ENCODE measurements at places on chromosomes 2 and 18.

DNA sequence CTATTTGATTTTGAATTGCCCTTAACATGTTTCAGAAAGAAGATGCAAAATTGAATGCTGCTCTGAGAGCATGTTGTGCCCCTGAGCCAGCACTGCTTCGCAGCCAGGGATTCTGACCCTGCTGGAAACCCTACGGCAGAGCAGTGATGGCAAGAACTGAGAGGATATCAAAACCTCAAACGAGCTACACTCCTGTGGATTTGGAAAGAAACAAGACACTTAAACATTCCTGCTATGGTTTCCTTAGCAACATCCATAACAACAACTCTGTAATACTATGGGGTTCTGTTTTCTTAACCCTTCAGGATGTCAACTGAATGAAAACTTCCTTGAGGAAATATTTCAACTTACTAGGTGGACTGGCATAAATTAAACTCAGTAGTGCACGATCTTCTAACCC, 649.1 kb downstream of the NYAP2 start:
- peak; percentile 81 for DNase-seq

- no peak for DNase-seq
Observed at GRCh38 chr18:46546111-46546640, 110.8 kb downstream of the LOXHD1 start.

GRCh38 chr2:223315813-223316212, 263.8 kb downstream of the KCNE4 start:
- DNase-seq, result no peak

GRCh38 chr2:100274076-100274475, 48.2 kb downstream of the LONRF2 start:
- DNase-seq, result no peak

DNA sequence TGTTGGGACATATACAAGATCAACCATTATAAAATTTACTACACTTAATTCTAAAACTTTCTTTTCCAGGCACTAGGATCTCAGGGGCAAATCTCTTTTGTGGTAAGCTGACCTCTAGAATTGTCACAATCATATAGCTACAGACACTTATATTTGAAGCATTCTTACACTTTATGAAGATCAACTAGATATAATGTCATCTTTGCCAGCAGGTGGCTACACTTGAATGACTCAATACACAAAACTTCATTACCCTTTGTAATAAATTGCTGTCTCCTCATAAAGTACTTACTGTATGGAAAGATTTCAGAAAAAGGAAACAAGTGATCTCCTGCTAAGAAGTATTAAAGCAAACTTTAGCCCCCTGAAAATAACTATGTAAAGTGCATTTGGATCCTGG, 77.8 kb downstream of the RDH14 start:
- DNase-seq, result no peak

DNA sequence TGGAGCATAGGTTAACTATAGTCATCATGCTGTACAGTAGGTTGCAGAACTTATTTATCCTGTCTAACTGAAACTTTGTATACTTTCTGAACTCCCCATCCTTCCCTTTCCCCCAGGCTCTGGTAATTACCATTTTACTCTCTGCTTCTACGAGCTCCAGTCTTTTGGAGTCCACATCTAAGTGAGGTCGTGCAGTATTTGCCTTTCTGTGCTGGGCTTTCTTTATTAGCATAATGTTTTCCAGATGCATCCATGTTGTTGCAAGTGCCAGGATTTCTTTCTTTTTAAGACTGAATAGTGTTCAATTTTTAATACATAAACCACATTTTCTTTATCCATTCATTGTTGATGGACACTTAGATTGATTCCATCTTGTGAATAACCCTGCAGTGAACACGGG, 464.1 kb downstream of the TGIF1 start:
- no peak for DNase-seq

- DNase-seq, result no peak
Observed at GRCh38 chr2:222319586-222320435, 21.0 kb upstream of the PAX3 start.

GRCh38 chr2:101238930-101239759, 13.5 kb upstream of the CNOT11 start:
- DNase-seq, result no peak

DNA sequence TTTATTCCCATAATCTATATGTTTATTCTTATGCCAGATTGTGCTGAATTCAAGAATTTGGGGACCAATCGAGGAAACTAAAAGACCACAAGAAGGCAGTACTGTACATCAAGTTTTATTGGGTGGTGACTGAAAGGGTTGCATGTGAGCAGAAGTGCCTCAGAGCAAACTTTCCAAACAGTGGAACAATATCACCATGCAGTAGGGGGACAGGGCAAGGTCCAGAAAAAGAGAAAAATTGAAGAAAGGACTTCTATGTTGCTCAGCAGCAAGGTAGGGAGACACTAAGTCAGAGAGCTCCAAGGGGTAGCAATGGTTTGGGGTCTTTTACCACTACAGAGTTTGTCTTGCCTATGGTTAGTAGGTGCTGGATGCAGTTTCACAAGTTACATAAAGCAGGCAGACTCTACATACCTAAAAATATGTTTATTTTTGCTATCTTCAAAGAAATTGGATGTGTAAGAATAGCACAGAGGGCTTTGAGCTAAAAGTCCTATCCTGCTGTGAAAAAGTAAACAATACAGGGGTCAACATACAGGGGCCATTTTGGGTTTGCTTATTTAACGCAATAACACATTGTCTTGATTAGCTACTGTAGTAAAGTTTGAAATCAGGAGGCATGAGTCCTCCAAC, 43.8 kb upstream of the ZBTB14 start:
- no peak for DNase-seq

DNA sequence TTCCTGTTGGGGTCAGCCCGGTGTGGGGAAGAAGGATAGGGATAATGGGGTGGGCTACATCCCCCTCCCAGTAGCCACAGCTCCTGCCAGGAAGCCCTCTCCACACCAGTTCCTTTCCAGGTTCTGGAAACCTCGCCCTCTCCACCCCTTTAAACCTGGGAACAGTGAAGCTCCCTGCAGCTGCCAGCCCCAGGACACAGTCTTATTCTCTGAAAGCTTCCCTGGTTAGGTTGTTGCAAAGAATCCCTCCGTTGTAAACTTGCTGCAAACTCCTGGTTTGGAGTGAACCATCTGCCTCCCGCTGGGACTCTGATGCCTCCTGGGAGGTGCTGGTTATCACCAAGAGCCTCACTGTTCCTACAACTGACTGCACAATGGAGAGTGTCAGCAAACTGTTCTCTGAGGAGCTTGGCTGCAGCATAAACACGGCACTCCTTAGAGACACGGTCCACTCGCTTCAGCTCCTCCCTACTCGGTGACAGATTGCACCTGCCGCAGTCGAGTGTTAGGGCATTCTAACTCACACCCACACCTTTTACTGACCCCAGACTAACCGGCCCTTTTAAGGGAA, 261.8 kb upstream of the RAB6C start:
- no peak for DNase-seq

- DNase-seq, result no peak
Observed at GRCh38 chr2:24509425-24509824, 18.4 kb downstream of the NCOA1 start.

GRCh38 chr2:239115616-239116015, 267.7 kb downstream of the TWIST2 start:
- DNase-seq, result no peak

- no peak for DNase-seq
Observed at GRCh38 chr2:21981127-21981526, 857.4 kb downstream of the TDRD15 start.

DNA sequence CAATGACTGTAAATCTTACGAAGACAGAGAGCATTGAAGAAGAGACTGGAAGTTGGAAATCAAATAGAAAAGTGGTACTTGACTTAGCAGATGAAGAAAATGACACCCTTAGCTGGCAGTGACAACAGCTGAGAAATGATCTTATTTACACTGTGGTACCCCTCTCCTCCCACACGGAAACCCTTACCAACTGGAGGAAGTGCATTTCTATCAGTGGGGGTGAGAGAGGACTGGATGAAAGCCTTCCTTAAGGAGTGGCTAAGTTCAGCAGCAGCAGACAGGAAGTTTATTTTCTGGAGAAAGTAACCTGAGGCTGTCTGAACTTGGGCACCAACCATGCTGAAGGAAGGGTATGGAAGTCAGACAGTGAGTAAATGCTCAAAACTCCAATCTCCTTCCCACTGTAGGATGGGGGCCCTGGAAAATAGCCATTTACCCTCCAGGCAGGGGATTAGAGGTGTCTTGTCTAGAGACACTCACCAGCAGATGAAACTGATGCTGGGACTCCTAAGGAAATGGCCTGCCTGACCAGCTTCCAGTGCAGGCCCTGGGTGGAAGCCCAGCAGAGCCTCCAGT, 160.2 kb upstream of the NCK2 start:
- DNase-seq, result no peak

DNA sequence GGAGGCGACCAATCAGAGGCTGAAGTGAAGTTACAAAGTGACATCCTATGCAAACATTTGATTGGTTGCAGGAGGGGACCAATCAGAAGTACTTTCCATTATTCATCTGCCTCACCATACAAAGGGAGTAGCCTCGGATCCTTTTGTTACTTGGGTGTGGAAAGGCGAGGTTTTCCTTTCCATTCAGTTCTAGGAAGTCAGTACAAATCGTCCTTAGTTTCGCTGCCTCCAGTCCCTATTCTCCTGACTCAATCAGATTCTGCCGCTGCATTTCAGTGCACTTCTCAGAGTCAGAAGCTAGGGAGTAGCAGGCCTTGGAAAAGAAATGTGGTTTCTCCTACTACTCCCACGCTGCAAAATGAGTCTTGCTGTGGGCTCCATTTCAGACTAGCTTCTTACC, 149.4 kb downstream of the DTNA start:
- DNase-seq, result no peak

GRCh38 chr18:77784759-77785379, 535.2 kb downstream of the GALR1 start:
- no peak for DNase-seq

- no peak for DNase-seq
Observed at GRCh38 chr2:165007161-165007744, 51.9 kb upstream of the SLC38A11 start.

DNA sequence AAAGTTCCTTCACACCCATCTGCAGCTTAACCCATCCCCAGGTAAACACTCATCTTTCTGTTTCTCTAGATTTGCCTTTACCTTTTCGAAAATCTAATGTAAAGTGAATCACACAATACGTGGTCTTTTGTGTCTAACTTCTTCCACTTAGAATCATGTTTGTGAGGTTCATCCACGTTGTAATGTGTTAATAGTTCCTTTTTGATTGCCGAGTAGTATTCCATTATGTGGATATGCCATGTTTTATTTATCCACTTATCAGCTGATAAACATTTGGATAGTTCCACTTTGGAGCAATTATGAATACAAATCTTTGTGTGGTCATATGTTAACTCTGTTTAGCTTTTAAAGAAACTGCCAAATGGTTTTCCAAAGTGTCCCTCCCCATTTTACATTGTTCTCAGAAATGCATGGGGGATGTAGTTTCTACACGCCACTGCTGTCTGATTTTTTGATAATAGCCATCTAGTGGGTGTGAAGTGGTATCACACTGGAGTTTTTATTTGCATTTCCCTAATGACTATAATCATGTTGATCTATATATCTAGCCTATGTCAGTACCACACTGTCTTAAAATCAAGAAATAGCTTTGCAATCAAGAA, 22.3 kb downstream of the PECR start:
- no peak for DNase-seq

GRCh38 chr2:127014630-127015029, 92.3 kb downstream of the BIN1 start:
- DNase-seq, result peak; percentile 98

DNA sequence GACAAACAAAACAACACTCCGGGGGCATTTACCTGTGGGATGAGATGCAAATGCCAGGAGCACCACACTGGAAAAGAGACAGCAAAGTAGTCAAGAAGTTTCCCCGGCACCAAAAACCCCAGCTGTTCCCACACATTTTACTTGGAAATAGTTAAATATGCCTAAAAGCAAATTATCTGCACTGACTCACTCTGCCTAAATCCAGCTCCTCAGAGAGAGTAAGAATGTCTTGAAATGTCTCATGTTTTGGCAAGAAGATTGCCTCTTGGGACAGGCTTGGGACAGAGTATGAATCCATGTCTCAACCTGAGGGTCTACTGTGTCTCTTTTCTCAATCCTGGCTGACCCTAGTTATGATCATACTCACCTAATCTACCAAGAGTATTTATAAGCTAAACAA, 87.5 kb upstream of the RIOK3 start:
- peak; percentile 45 for DNase-seq

GRCh38 chr2:130949954-130950353, 113.2 kb downstream of the ARHGEF4 start:
- no peak for DNase-seq

DNA sequence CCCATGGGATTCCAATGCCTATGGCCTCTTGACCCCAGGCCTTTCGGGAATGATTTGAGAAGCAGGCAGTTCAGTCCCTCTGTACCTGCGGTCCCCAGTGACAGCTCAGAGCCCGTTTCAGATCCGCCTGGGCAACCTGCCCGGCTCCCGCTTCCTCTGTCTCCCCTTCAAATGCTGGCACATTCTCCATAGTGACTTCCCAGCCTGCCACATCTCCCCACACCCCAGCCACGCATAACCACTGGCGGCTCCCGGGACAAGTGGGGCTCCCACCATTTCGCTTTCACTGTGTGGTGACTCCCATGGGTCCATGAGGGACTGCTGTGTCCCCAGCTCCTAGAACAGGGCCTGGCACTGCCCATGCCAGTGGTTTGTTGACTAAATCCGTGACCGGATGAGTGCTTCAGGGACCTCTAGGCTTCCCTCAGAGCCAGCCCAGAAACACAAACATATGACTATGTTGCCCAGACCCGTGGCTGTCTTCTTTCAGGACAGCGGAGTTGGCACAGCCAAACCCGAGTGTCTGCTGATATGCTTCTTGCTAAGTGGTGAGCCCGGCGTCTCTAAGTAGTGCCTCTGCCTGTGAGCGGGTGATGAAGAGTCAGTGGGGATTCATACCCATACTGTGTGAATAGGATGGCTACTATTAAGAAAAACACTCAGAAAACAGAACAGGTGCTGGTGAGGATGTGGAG, 91.2 kb downstream of the GLI2 start:
- no peak for DNase-seq

GRCh38 chr18:475202-476031, 25.1 kb downstream of the COLEC12 start:
- no peak for DNase-seq
